ENCODE measurements at places on chromosomes 12 and 14. TPM values are rescaled to one million over a fixed set of nuclear protein-coding genes. Genes with fewer than 3 reads are reported as not detected.

CYP27B1 gene
- 1.0 TPM for polyA plus RNA-seq

TEX52 gene
- polyA plus RNA-seq = 0.79 TPM

CDCA3 gene
- polyA plus RNA-seq = 16.7 TPM

CNTN1 gene
- polyA plus RNA-seq = 28.7 TPM

RD3L gene
- not detected for polyA plus RNA-seq

Data from hindlimb muscle (tissue), 1 donor.